Activated T-cell treated with anti-CD3 and anti-CD28 coated beads, Interleukin-2, amount 50 U/mL, for 72 hours (primary cell): ENCODE measurements at places on chromosomes 16 and 17.

DNA sequence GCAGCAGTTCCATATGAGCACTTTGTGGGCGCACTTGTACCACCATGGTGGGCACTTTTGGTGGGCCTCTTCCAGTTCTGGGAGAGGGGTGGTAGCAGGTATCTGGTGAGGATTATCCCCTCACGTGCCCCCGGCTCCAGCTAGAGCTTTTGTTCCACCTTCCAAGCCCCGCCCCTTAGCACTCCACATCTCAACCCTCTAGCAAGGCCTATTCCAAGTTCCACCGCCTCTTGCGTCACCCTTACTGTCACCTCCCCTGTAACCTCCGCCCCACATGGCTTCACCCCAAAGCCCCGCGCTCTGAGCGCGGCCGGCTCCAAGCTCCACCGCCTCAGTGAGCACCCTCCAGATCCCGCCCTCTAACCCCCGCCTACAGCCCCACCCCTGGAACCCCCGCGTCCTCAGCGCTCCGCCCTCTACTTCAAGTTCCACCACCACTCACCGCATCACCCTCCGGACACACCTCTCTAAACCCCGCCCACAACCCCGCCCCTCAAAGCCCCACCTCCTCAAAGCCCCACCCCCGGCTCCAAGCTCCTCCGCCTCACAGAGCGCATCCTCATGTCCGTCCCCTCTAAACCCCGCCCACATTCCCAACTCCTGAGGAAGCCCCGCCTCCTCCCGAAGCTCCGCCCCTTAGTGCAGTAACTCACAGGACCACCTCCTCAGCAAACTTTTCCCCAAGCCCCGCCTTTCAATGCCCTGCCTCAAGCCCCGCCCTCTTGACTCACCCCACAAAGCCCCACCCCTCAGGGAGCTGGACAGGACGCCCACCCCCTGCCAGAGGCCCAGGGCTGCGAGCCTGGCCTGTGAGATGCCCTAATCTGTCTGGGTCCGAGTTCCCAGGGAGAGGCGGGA lies 11.1 kb downstream of the SCN4A start:
- peak; percentile 54 for DNase-seq

- no peak for DNase-seq
Observed at GRCh38 chr16:48959204-48959603, 322.4 kb downstream of the CBLN1 start.

DNA sequence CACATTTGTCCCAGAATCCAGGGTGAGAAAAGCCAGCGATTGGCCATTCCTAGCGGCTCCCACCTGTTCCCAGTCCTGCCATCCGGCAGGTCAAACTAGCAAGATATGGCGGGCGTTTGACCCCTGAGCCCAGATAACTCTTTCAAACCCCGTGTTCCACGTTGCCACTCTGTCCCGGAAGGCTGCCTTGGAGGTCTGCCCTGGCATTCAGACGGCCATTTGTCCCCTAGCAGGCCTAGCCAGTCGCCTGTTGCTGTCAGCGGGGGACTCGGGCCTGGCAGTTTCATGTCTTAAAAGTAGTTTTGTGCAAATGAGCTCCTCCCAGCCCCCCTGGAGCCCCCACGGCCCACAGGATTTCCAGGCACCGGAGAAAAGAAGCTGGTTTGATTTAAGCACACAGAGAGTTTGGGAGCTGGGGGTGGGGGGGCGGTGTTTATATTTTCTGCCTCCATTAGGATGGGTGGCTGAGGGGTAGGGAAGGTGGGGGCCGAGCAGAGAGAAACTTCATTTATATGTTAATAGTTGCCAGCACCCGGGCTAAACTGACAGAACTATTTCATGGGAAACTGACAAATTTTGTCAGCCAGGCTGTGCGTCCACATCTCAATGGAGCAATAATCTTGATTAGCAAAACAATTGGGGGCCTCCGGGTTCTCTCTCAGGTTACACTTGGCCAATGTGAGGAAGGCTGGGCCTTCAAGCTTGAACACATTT lies 240.9 kb upstream of the SALL1 start:
- DNase-seq: no peak

DNA sequence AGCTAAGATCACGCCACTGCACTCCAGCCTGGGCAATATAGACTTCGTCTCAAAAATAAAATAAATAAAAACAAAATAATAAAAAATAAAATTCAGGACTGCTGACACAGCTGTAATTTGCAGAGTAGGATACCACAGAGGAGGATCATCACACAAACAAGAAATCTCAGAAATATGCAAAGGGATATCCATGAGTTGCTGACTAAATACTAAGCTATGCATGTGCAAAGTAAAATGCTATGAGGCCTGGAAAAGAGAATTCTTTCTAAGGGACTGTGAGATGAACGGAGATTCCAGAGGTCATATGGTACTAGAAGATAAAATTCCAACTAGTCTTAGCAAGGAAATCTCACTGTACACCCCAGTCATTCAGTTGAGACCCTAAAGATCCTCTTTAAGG lies 74.8 kb downstream of the SLC39A11 start:
- DNase-seq: no peak

DNA sequence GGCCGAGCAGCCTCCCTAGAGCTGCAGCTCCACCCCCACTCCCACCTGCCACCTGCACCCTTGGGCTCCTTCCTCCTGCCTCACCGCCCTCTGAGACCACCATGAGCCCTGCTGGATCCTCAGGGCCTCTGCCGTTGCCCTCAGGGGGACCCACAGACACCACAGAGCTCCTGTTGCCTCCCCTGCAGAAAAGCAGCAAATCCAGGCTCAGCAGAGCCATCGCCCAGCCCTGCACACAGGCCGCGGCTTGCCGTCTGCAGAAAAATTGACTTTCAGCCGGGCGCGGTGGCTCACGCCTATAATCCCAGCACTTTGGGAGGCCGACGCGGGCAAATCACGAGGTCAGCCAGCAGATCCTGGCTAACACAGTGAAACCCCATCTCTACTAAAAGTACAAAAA lies 7.0 kb upstream of the PPP1R27 start:
- no peak for DNase-seq
